Stimulated activated CD4-positive, alpha-beta T cell treated with anti-CD3 and anti-CD28 coated beads, Interleukin-1b, Interleukin-23, amount 100 ng/mL, for 4 hours (primary cell): ENCODE measurements at places on chromosomes 11 and 22.

GRCh38 chr11:133927690-133928627, 28.8 kb downstream of the IGSF9B start:
- DNase-seq: peak; percentile 53

DNA sequence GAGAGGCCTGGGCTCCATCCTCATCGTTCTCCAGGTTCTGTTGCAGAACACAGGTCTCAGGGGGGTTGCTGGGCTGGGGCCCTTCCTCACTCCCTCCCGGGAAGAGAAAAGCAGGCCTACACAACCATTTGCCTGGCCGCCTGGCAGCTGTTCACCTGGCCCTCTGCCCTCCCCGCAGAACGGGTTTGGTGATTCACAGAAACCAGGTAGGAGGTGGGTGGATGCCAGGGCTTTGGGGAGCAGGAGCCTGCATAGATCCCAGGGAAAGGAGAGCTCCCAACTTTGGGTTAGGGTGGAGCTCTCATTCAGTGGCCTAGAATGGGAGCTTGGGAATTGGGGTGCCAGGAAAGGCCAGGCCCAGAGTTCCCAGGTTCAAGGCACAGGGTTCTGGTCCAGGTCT, 995 bp downstream of the TMEM134 start:
- no peak for DNase-seq

GRCh38 chr11:12547953-12548650, 126.1 kb upstream of the TEAD1 start:
- no peak for DNase-seq

GRCh38 chr11:61331651-61332050, 1.3 kb downstream of the DDB1 start:
- no peak for DNase-seq

- no peak for DNase-seq
These were observed 93.0 kb downstream of the SCN3B start for GRCh38 chr11:123561431-123561800.
